Activated T-cell treated with anti-CD3 and anti-CD28 coated beads for 24 hours (primary cell): ENCODE measurements at places on chromosomes 5 and 9.

DNA sequence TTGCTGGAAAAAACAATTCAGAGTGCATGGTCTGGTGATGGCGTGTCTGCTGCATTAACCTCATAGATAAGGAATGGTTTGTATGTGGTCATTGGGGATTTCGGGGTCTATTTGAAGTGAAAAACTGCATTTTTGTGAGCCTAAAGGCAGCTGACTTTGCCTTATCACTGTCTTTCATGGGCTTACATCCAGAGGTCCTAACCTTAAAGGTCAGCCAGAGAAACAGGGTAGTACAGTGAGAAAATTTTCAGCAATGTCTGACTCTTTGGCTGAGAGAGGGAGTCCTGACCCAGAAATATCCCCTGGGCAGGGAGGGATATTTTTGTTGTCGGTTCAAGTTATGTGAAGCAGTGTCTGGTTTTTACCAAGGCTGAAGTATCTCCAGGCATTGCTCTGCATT, 5.7 kb downstream of the PCSK5 start:
- no peak for DNase-seq

DNA sequence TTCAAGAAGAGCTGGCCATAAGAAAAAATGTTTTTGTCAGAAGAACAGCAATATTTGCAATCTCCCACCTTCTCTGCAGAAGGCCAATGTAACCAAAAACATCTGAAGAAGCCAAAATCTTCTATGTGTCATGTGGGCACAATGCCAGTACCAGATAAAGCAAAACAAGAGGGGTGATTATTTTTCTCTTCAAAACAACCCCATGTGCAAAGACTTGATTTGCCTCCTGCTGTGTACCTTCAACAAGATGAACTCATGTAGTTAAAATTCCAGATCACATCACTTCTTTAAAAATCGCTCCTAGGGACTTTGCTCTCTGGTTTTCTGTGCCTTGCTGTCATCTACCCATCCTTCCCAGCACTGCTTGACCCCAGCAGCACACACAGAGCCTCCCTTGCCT, 134.0 kb upstream of the MAP3K1 start:
- no peak for DNase-seq

- DNase-seq: no peak
Measured at GRCh38 chr9:91220491-91221135, 141.1 kb downstream of the AUH start.

DNA sequence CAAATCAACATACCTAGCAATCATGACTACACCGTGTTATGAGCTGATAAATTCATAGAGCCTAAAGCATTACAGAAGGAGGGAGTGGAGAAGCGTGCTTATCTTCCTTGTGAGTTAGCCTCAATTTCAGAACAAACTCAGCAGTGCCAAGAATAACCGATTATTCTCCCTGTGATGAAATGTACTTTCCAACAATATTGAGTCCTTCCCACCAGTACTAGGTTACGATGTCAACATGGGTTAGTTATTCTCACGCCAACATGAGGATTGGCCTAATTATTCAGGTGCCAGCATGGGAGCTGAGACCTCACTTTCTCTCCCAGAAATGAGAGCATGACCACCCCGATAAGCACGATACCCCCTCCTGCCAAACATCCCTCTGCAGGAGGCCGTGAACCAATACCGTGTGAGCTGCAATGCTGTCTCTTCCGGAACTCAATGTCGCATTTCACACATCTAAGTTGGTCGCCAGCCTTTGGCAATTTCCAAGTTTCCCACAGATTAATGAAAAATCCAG, 193.7 kb downstream of the ENC1 start:
- no peak for DNase-seq

- peak; percentile 36 for DNase-seq
Measured at GRCh38 chr9:88173378-88173999, 35.2 kb upstream of the SPATA31C2 start.

- DNase-seq: no peak
Measured at GRCh38 chr5:154092356-154093141, 53.8 kb downstream of the MFAP3 start.

GRCh38 chr5:92147266-92147665, 764.1 kb upstream of the ARRDC3 start:
- DNase-seq: no peak

DNA sequence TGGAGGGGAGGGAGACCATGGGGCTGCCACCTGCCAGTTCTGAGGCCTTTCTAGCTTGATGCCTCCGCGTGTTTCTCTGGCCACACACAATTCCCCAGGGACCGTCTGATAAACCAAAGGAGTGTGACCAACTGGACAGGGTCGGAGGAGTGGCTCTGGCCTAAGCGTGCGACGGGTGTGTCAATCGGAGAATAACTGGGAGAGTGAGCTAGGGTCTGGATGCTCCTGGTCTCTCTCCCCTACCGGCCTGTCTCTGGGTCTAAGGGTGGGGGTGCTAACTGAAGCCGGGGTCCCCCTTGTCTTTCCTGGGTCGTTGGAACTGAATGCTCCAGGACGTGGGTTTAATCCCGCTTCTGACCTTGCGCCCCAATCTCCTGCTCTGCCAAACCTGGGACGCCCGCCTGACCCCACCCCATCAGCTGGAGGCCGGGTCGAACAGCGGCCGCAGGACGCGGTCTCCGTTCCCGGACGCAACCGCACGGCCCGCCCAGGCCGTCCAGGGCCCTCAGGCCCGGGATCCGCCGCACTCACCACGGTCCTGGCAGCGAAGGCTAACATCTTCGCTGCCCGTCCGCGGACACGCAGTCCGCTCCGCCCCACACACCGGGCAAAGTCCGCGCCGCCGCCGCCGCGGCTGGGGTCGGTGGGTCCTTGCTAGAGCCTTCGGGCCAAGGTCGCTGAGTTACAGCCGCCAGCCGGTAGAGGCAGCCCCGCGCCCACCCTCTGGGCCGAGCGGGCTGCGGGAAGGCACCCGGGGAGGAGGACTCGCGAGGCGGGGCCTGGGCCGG, 447 bp downstream of the CRAT start:
- no peak for DNase-seq

DNA sequence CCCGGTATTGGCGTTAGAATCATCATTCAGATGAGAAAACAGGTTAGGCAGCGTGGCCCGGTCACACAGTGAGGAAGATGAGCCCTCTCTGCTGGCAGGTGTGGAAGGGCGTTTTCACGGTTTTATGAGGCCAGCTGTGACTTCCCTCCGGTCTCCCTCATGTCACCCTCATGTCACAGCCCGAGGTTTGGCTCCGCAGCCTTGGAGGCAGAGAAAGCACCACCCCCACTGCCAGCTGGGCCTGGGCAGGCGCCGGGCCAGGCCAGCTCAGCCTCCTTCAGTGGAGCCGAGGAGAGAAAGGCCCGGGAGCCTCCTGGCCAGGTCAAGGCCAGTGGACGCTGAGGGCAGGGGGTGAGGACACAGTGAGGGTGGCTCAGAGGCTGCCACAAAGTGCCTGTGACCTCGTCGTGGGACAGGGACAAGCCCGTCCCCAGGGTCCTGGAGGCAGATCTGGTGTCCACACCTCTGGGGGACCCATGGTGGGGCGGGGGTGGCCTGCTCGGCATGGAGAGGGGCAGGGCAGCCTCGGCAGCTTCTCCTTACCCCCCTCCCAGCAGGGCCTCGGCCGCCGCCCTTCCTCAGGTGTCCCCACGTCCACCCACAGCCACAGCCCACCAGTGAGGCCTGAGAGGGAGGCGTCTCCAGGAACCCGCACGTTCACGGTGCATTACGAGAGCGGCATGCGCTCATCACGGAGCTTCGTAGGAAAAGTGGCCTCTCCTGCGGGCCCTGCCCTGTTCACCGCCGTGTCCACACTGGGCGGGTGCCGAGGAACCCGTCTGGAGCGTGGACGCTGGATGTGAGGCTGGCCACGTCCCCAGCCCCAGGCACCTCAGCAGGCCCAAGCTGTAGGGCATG, 32.2 kb downstream of the EXD3 start:
- DNase-seq: no peak

- peak; percentile 4 for DNase-seq
Measured at GRCh38 chr5:15105799-15106393, 234.3 kb upstream of the ANKH start.

DNA sequence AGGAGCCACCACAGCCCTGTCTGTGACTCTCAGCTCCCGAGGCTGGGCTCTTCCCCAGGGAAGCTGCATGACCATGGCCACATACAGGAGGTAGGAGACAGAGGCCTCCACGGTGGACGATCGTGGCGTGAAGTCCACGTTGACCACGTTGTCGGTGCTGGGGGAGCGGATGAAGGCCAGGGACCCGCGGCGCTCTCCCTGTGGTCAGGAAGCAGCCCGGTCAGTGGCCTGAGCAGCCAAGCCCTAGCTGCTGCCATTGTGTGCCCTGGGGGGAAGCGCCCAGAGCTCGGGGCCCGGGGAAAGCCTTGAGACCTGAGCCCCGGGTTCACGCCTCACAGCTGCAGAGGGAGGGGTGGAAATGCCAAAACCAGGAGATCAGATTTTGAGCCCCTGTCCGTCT, 34.3 kb downstream of the EXOC3 start:
- DNase-seq: no peak

DNA sequence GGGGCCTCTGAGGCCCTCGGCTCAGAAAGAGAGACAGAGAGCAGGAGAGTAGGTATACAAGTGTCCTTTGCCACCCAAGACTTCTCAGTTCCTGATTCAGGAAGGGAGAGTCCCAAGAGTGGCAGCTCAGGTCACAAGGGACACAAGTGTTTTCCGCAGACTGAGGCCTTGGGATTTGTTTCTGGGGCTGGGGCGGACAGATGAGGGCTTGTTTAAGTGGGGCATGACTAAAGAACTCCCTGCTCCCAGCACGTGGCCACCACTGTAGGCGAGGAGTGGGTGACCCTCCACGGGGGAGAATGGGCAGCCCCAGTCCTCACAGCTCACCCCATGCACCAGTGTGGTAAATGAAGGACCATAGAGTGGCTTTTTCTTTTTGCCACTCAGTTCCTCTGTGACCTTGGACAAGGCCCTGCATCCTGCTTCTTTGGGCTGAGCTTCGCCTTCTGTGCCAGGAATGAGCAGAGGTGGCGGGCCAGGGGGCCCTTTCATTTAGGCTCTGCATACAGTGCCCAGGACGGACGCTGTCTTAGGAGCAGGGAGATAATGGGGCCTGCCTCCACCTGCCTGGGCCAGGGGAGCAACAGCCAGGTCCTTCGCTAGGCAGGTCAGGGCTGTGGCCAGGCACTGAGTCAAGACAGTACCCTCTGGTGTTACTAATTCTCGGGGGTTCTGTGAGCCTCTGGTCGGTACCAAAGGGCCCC, 50.8 kb downstream of the AMBP start:
- no peak for DNase-seq

- DNase-seq: no peak
Measured at GRCh38 chr5:121315786-121316185, 535.9 kb upstream of the FTMT start.

DNA sequence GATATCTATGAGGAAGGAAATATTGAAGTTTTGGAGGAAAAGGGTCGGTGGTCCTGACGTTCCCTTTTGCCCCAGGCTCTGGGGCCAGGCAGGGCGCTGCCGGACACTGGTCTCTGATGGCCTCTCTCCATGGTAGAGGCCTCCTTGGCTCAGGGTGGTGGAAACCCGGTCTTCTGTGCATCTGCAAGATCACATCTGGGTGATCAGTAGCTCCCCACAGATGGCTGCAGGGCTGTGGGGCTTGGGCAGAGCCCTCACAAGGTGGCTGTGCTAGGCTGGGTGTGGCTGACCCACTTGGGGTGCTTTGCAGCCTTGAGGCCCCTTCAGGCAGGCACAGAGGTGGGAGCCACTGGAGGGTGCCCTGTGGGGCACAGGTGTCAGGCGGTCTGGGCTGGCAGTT, 53.9 kb upstream of the RNU6ATAC start:
- no peak for DNase-seq

GRCh38 chr5:131423056-131423455, 159.2 kb downstream of the CDC42SE2 start:
- no peak for DNase-seq

- no peak for DNase-seq
Measured at GRCh38 chr5:124675931-124676846, 70.2 kb downstream of the ZNF608 start.
